ENCODE measurements at places on chromosomes 4 and X. TPM values are rescaled to one million over a fixed set of nuclear protein-coding genes. Genes with fewer than 3 reads are reported as not detected.

- H3K4me3 ChIP-seq = no peak overlapping the region
- DNase-seq = no peak
These were observed 126.3 kb downstream of the ATG4A start for GRCh38 chrX:108217876-108218275.

- H3K27ac ChIP-seq = no peak overlapping the region
- no peak for DNase-seq
- no peaks in the 10 kb centered on the region for H3K27me3 ChIP-seq
- no peak overlapping the region for H3K4me3 ChIP-seq
- H3K36me3 ChIP-seq = no peaks in the 10 kb centered on the region
These were observed 523.1 kb downstream of the IQCM start for GRCh38 chr4:149292425-149293007.

GRCh38 chr4:3363411-3364141 is 70.8 kb downstream of the RGS12 start:
- no peak for DNase-seq
- H3K27me3 ChIP-seq = peaks cover 3% of the 10 kb centered on the region
- peaks cover 18% of the 10 kb centered on the region for H3K4me1 ChIP-seq
- H3K36me3 ChIP-seq = no peaks in the 10 kb centered on the region

DNA sequence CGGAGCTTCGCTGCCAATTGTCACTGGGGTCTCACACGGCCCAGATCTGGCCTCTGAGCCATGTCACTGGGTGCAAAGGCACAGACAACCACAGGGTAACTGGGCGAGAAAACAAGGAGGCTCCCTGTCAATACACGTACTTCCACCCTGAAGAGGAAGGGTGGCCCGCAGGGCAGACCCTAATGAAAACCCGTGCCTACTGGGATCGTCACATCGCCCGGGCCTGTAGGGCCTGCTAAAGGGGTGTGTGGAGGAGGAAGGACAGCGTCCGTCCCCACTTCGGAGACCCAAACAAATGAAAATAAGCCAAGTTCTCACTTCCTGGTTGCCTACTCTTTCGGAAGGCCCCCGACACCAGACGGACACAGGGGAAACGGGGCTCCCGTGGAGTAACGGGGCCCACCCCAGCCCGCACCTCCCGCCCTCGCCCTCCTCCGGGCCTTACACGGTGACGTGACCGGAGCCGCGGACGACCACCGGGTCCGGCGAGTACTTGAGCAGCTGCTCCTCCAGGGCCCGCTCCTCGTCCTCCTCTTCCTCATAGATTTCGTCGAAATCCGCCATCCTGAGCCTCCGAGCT is 578 bp downstream of the CHIC2 start:
- H3K36me3 ChIP-seq = peaks cover 24% of the 10 kb centered on the region
- peaks cover 44% of the 10 kb centered on the region for H3K4me1 ChIP-seq
- DNase-seq = peak; percentile 31
- H3K27me3 ChIP-seq = no peaks in the 10 kb centered on the region
- H3K27ac ChIP-seq = peak overlapping the region; percentile 98

DNA sequence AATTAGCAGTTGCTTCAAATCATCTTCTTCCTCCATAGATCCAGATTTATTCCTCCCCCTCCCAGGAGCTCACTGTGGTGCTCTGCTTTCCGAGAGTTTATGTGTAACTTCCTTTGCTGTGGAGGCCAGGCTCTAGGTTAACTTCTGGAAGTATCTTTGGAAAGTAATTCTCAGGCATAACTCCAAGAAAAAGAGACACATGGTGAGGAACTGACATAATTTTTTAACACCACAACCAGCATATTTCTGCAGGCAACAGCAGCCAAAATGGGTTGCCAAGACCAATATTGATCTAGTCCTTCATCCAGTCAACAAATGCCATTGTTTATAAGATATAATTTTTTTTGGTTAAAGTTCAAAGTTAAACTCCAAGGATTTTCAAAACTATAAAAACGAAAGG is 114.5 kb upstream of the RBPJ start:
- H3K4me1 ChIP-seq = peaks cover 31% of the 10 kb centered on the region
- H3K4me3 ChIP-seq = no peak overlapping the region
- peaks cover 20% of the 10 kb centered on the region for H3K36me3 ChIP-seq
- H3K27me3 ChIP-seq = peaks cover 31% of the 10 kb centered on the region
- no peak overlapping the region for H3K27ac ChIP-seq
- no peak for DNase-seq

DNA sequence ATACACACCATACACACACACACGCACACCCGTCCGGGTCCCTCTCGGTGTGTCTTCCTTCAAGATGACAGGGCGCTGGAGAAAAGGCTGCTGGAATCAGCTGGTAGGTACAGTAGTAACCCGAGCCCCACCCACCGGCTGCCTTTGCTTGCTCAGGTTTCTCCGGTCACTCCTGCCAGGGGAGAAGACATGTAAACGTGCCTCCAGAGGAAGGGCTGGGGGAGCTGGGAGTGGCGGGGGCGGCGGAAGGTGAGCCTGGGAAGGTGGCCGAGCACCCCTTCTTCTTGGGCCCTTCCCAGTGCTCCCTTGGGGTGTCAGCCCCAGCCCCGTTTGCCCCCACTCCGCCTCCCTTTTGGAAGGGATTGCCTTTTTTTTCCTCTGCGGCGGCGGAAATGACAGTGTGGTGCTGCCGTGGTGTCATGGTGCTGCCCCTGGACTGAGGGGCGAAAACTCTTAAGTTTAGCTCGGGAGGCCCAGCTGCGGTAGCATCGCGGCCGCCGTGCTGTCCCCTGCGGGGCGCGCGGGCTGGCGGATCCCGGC is at the start of gene MID2:
Gene MID2, plus strand, starts transcription at position 169 of the 540 bp plus-strand sequence. CDS start 561 bp downstream, outside the sequence.
- peak; percentile 41 for DNase-seq
- H3K27ac ChIP-seq = peak within 1 kb of the TSS; percentile 80
- peaks cover 18% of the 10 kb centered on the region for H3K4me1 ChIP-seq
- peaks cover 15% of the 10 kb centered on the region for H3K27me3 ChIP-seq
- no peaks in the 10 kb centered on the region for H3K36me3 ChIP-seq

DNA sequence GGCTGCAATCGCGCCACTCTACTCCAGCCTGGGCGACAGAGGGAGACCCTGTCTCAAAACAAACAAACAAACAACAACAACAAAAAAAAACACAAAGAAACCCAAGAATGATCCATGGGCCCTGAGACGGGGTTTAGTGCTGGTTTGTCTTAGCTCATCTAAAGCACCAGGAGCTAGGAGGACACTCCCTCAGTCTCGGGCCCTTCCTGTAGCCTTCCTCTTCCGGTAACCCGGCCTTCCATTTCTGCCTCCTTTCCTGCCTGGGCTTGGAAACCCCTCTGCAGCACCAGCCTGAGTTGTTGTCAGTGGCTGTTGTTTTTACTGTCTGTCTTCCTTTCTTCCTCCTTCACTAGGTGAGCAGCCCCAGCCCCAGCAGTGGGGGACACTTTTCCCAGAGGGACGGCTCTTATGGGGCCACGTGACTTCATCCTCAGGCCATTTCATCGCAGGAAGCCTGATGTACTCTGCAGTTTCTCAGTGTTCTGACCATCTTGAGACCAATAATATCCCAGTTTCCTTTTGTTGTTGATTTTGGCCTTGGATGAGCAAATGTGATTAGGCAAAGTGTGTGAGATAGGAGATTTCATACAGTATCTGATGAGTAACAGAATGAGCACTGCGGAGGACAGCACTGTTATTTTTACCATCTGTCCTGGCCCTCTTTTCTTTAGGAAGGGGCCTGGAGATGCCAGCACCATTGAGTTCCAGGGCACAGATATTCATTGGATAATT is 90.1 kb downstream of the ANAPC4 start:
- no peaks in the 10 kb centered on the region for H3K36me3 ChIP-seq
- no peak for DNase-seq
- no peaks in the 10 kb centered on the region for H3K4me1 ChIP-seq
- no peak overlapping the region for H3K27ac ChIP-seq
- H3K27me3 ChIP-seq = no peaks in the 10 kb centered on the region
- no peak overlapping the region for H3K4me3 ChIP-seq

DNA sequence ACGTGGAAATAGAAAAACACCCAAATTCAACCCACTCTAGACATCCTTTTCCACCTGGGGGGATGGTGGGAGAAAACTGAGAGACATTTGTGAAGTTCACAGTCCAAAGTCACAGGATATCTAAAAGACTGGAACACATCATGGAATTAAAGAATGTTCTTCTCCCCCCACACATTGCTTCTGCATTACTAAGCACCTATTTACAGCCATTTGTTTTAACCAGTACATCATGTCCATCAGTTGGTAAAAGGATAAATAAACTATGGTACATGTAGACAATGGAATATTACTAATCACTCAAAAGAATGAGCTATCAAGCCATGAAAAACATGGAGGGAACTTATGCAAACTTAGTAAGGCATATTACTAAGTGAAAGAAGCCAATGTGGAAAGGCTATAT is 185.5 kb upstream of the ANXA10 start:
- no peak overlapping the region for H3K27ac ChIP-seq
- H3K27me3 ChIP-seq = no peaks in the 10 kb centered on the region
- H3K36me3 ChIP-seq = no peaks in the 10 kb centered on the region
- DNase-seq = no peak
- H3K4me1 ChIP-seq = no peaks in the 10 kb centered on the region

GRCh38 chrX:63058204-63058603 is 292.9 kb downstream of the SPIN4 start:
- H3K4me3 ChIP-seq = no peak overlapping the region
- DNase-seq = no peak
- no peak overlapping the region for H3K27ac ChIP-seq
- no peaks in the 10 kb centered on the region for H3K27me3 ChIP-seq
- H3K36me3 ChIP-seq = no peaks in the 10 kb centered on the region
- H3K4me1 ChIP-seq = no peaks in the 10 kb centered on the region

- no peak for DNase-seq
- H3K4me3 ChIP-seq = no peak overlapping the region
- H3K27ac ChIP-seq = no peak overlapping the region
- H3K27me3 ChIP-seq = peaks cover 18% of the 10 kb centered on the region
- H3K4me1 ChIP-seq = no peaks in the 10 kb centered on the region
- no peaks in the 10 kb centered on the region for H3K36me3 ChIP-seq
These were observed 56.8 kb upstream of the DCTD start for GRCh38 chr4:182973941-182974340.

- H3K27me3 ChIP-seq = peaks cover 10% of the 10 kb centered on the region
- no peak for DNase-seq
- H3K4me1 ChIP-seq = no peaks in the 10 kb centered on the region
- no peak overlapping the region for H3K4me3 ChIP-seq
- no peaks in the 10 kb centered on the region for H3K36me3 ChIP-seq
- no peak overlapping the region for H3K27ac ChIP-seq
These were observed 23.3 kb upstream of the GPR50 start for GRCh38 chrX:151153086-151153485.

DNA sequence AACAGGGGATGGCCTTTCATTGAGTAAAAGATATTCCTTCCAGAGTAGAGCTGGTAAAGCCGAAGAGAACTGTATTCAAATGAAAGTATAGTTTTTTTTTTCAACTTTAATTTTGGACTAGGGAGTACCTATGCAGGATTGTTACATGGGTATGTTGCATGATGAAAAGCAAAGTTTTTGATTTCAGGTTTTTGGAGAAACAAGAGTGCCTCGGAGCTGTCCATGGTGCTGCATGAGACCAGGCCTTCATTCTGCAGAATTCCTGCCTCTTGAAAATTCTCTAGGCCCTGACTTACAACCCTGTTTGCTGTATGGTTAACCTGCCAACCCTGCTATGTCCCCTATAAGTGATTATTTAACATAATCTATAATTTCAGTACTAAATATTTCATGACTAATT is 1065.7 kb upstream of the FTHL17 start:
- no peaks in the 10 kb centered on the region for H3K36me3 ChIP-seq
- no peaks in the 10 kb centered on the region for H3K4me1 ChIP-seq
- H3K27me3 ChIP-seq = no peaks in the 10 kb centered on the region
- no peak overlapping the region for H3K27ac ChIP-seq
- no peak overlapping the region for H3K4me3 ChIP-seq
- DNase-seq = no peak

DNA sequence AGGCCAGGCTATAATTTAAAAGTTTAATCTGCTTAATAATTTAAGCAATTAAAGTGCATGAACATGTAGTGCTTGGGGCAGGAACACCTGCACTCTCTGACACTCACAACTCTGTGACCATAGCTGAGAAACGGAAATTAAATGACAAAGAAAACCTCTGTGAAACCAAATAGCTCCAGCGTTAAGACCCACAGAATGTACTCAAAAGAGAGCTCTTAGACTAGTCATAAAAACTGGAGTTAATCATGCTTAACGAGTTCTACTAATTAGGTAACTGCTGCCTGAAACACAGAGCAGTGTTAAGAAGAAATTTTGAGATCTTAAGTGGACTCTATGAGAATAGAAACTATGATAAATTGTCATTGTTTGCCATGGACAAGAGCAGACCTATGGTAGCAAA is 174.4 kb upstream of the SPIN4 start:
- DNase-seq = no peak
- H3K27ac ChIP-seq = no peak overlapping the region
- H3K36me3 ChIP-seq = peaks cover 2% of the 10 kb centered on the region
- H3K4me1 ChIP-seq = no peaks in the 10 kb centered on the region
- H3K4me3 ChIP-seq = no peak overlapping the region
- H3K27me3 ChIP-seq = no peaks in the 10 kb centered on the region

- H3K27me3 ChIP-seq = no peaks in the 10 kb centered on the region
- H3K36me3 ChIP-seq = peaks cover 4% of the 10 kb centered on the region
- H3K27ac ChIP-seq = peak overlapping the region; percentile 25
- H3K4me3 ChIP-seq = no peak overlapping the region
- H3K4me1 ChIP-seq = peaks cover 23% of the 10 kb centered on the region
These were observed 729.3 kb upstream of the ACTRT1 start for GRCh38 chrX:128781506-128781905.

GRCh38 chrX:151973851-151974335 is 583 bp downstream of the GABRE start:
- H3K36me3 ChIP-seq = no peaks in the 10 kb centered on the region
- H3K4me1 ChIP-seq = no peaks in the 10 kb centered on the region
- no peak overlapping the region for H3K27ac ChIP-seq
- peaks cover 18% of the 10 kb centered on the region for H3K27me3 ChIP-seq

DNA sequence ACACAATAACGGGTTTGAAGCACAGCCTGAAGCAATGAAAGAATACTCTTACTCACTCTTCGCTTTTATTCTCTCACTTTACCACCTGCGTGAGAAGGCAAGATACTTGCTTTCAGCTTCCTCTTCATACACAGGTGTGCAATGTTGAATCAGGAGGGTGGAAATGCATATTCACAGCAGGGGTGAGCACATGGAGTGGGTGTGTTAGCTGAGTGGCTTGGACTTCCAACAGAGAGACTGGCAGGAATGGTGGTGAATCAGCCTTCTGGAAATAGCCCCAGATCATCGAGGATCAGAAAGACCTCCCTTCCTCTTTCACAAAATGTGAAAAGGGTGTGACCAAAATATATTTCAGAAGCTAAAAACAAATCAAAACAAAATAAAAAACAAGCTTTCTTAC is 521.2 kb downstream of the STIM2 start:
- no peaks in the 10 kb centered on the region for H3K36me3 ChIP-seq
- DNase-seq = no peak
- H3K27me3 ChIP-seq = no peaks in the 10 kb centered on the region
- no peak overlapping the region for H3K4me3 ChIP-seq
- H3K27ac ChIP-seq = no peak overlapping the region

Gene CCDC158
- total RNA-seq = not detected

Gene KLF8
- 12.8 TPM for total RNA-seq

Gene WDR17
- total RNA-seq = 0.83 TPM

Gene EDA
- total RNA-seq = 1.9 TPM

Gene RBM46
- not detected for total RNA-seq

Gene ARHGAP4
- 303 TPM for total RNA-seq

Gene PWWP3B
- total RNA-seq = not detected

Gene STARD8
- total RNA-seq = 0.20 TPM

Gene UGT2B15
- total RNA-seq = not detected

Gene DCAF12L1
- not detected for total RNA-seq

Gene CNKSR2
- total RNA-seq = 9.5 TPM
